Astrocyte (in vitro differentiated cells and primary cell): ENCODE measurements at places on chromosomes 6 and 20. TPM values are rescaled to one million over a fixed set of nuclear protein-coding genes. Genes with fewer than 3 reads are reported as not detected.

NR2E1 gene
- total RNA-seq: not detected in 2 replicates

BPIFA1 gene
- total RNA-seq: not detected in 2 replicates

CLDN20 gene
- not detected in 2 replicates for total RNA-seq

ADGRF4 gene
- 1.2 and 1.4 TPM in 2 replicates for total RNA-seq

GRCh38 chr6:124052120-124052519 lies 248.5 kb downstream of the NKAIN2 start:
- H3K27me3 ChIP-seq: no peaks in the 10 kb centered on the region
- DNase-seq: no peak
- H3K27ac ChIP-seq: no peak overlapping the region
- H3K4me3 ChIP-seq: no peak overlapping the region
- H3K4me1 ChIP-seq: no peaks in the 10 kb centered on the region

DNA sequence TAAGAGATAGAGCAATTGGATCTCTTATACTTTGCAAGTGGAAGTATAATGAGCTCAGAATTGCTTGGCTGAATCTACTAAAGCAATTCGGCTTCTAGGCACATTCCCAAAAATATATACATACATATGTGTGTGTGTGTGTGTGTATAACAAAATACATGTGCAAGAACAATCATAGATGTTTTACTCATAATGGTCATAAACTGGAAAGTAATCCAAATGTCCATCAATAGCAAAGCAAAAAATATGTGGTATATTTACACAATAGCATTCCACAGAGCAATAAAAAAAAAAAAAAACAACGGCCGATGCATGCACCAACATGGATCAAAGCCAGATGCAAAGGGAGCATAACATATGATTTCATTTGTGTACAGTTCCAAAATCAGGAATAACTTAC lies 707.9 kb downstream of the RFPL4B start:
- H3K4me1 ChIP-seq: peaks cover 11% of the 10 kb centered on the region
- H3K27ac ChIP-seq: no peak overlapping the region
- H3K27me3 ChIP-seq: no peaks in the 10 kb centered on the region
- no peak for DNase-seq

- no peak for DNase-seq
- H3K27ac ChIP-seq: no peak overlapping the region
- H3K36me3 ChIP-seq: peaks cover 19% of the 10 kb centered on the region
These were observed 8.8 kb downstream of the CEP43 start for GRCh38 chr6:167007985-167008384.

- no peaks in the 10 kb centered on the region for H3K4me1 ChIP-seq
- H3K4me3 ChIP-seq: no peak overlapping the region
- no peak for DNase-seq
- H3K27me3 ChIP-seq: no peaks in the 10 kb centered on the region
- no peaks in the 10 kb centered on the region for H3K36me3 ChIP-seq
These were observed 435.0 kb downstream of the PTPRT start for GRCh38 chr20:42754706-42755105.

DNA sequence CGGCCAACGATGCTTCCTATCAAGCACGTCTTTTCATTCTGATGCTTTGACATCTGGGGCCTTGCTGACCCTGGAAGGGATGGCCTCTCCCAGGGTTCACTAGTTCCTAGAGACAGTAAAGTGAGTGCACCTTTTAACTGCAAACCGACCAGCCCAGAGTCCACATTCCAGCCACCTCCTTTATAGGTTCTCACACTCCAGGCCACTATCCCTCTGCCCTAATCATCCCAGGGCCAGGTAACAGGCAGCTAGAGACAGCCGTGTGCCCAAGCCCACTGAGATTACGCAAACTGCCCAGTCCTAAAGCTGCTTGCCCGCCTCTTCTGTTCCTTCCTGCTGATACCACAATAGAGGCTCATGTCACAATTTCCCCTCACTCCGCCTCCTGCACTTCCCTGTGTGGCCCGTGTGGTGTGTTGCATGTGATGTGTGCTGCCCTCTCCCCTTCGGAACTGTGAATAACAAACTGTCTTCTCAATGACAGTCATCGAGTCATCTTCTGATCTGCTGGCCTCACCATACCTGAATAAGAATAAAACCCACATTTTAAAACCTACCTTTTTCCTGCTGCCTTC lies 123.7 kb upstream of the EXOC2 start:
- H3K27ac ChIP-seq: no peak overlapping the region
- DNase-seq: no peak
- H3K27me3 ChIP-seq: no peaks in the 10 kb centered on the region
- no peaks in the 10 kb centered on the region for H3K4me1 ChIP-seq

DNA sequence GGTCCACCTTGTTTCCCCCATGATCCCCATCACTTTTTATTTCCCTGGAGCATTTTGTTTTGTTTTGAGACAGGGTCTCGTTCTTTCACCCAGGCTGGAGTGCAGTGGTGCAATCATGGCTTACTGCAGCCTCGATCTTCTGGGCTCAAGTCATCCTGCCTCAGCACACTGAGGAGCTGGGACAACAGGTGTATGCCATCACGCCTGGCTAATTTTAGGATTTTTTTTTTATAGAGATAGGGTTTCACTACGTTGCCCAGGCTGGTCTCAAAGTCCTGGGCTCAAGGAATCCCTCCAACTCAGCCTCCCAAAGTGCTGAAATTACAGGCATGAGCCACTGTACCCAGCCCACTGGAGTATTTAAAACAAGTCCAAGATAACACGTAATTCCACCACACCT lies 179.9 kb downstream of the PREX1 start:
- no peak overlapping the region for H3K27ac ChIP-seq
- no peaks in the 10 kb centered on the region for H3K4me1 ChIP-seq
- H3K36me3 ChIP-seq: no peaks in the 10 kb centered on the region
- DNase-seq: no peak
- H3K4me3 ChIP-seq: no peak overlapping the region
- no peaks in the 10 kb centered on the region for H3K27me3 ChIP-seq

DNA sequence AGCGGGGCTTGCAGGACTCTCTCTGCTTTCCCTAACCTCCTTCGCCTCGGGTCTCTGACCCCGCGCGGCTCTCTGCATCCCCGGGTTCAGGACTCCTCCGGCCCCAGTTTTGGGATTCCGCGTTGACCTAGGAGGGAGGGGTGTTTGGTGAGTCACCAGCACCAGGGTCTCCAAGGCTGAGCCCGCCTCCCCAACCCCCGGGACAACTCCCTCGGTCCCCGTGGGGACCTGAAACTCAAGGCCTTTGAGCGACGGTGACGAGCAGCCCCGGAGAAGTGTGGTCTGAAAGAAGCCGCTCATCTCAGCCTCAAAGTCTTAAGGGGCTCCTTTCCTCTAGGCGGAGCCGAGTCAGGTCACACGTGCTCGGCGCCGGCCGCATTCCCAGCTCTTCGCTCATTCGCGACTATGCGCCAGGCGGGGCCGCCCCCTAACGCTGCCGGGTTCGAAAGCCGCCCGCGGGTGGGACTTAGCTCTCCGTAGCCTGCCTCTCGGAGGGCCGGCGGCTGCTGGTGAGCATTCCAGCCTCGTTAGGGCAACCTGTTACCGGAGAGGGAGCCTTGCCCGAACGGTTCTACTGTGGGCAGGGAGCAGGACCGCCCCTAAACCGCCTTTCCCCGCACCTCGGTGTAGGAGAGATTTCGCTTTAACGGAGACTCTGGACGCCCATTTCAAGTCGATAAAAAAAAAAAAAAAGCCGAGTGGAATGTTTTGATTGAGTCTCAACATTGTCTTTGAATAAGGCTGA lies 3.0 kb upstream of the PRDM13 start:
- peaks cover 94% of the 10 kb centered on the region for H3K27me3 ChIP-seq
- peak; percentile 6 for DNase-seq
- H3K4me1 ChIP-seq: peaks cover 4% of the 10 kb centered on the region
- H3K36me3 ChIP-seq: no peaks in the 10 kb centered on the region
- no peak overlapping the region for H3K27ac ChIP-seq

- H3K27ac ChIP-seq: no peak overlapping the region
- no peaks in the 10 kb centered on the region for H3K36me3 ChIP-seq
- no peaks in the 10 kb centered on the region for H3K4me1 ChIP-seq
- DNase-seq: no peak
These were observed 74.5 kb downstream of the FOXF2 start for GRCh38 chr6:1463751-1464426.

DNA sequence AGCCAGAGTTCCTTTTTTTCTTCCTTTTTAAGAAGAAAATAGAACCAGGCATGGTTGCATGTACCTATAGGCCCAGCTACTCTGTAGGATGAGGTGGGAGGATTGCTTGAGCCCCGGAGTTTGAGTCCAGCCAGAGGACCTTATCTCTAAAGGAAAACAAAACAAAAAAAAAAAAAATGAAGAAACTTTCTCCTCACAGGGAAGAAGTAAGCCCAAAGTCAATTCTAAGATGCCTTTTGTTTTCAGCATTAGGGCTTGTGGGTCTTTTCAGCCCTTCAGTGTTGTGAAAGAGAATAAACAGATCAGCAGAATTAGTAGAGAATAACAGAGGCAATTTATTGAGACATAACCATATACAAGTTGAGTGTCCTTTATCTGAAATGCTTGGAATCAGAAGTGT lies 26.8 kb downstream of the ZNF451 start:
- no peaks in the 10 kb centered on the region for H3K36me3 ChIP-seq
- H3K27ac ChIP-seq: no peak overlapping the region
- H3K27me3 ChIP-seq: no peaks in the 10 kb centered on the region
- no peak overlapping the region for H3K4me3 ChIP-seq

- no peaks in the 10 kb centered on the region for H3K27me3 ChIP-seq
- peaks cover 18% of the 10 kb centered on the region for H3K4me1 ChIP-seq
- no peak overlapping the region for H3K4me3 ChIP-seq
These were observed 187.1 kb upstream of the TCF21 start for GRCh38 chr6:133701633-133702331.

GRCh38 chr6:13354331-13355042 lies 26.1 kb upstream of the TBC1D7 start:
- H3K36me3 ChIP-seq: no peaks in the 10 kb centered on the region
- no peaks in the 10 kb centered on the region for H3K27me3 ChIP-seq
- H3K27ac ChIP-seq: peak overlapping the region; percentile 83
- H3K4me1 ChIP-seq: peaks cover 47% of the 10 kb centered on the region
- DNase-seq: peak; percentile 89

DNA sequence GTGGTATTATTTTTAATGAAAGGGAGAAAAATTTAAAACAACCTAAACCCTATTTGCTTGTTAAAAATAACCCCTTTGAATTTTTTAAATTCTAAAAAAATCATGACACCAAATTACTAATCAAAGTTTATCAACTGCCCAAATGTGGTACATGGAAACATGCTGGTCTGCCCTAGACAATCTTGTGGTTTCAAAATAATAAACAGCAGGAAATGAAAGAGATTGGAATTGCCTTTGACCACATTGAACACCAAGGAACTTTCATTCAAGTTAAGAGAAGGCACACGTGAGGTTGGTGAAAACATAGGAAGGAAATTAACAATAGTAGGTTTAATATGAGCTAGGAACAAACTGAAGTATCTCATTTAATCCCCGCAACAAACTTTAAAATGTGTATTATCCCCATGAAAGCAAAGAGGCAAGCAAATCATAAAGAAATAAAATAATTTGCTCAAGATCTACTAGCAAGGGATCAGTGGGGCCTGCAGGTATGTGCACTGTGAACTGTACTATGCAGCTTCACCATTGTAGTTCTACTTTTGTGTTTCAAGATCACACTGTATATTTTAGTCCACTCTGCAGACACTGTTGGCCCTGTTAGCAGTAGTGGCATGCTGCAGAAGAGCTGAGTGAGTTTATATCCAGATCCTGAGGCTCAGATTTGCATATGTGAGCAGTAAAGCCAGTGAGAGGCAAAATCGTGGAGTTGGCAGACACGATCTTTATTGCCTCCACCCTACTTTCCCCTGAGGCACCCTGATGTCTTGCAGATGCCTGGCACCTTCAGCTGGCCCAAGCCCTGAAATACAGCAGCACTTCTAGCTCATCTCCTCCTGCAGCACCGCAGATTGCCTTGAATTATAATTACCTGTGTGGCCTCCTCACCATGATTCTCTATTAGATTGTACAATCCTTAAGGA lies 157.8 kb upstream of the TENT5A start:
- H3K4me1 ChIP-seq: no peaks in the 10 kb centered on the region
- H3K27ac ChIP-seq: no peak overlapping the region
- no peaks in the 10 kb centered on the region for H3K27me3 ChIP-seq
- no peaks in the 10 kb centered on the region for H3K36me3 ChIP-seq

DNA sequence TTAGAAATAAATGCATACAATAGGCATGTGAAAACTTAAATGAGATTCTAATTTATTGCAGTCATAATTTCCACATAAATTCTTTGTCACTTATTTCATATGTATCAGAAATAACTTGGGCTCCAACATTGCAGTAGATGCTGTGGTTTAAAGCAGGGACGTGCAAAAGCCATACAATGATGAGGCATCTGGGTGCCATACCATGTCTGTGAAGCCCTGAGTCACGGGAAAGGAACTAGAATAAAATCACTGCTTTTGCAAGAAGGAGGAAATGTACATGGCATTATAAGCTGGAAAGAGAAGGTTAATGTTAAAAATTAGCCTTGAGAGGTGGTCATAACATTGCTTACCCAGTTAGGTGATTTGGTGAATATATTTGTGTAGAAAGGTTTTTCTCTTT lies 180.4 kb downstream of the SASH1 start:
- peaks cover 4% of the 10 kb centered on the region for H3K36me3 ChIP-seq
- DNase-seq: peak; percentile 87
- no peak overlapping the region for H3K4me3 ChIP-seq
- peaks cover 50% of the 10 kb centered on the region for H3K4me1 ChIP-seq

- no peaks in the 10 kb centered on the region for H3K36me3 ChIP-seq
- no peak overlapping the region for H3K27ac ChIP-seq
- H3K27me3 ChIP-seq: no peaks in the 10 kb centered on the region
- DNase-seq: peak; percentile 19
- no peaks in the 10 kb centered on the region for H3K4me1 ChIP-seq
These were observed 63.9 kb downstream of the FHL5 start for GRCh38 chr6:96626759-96627364.

DNA sequence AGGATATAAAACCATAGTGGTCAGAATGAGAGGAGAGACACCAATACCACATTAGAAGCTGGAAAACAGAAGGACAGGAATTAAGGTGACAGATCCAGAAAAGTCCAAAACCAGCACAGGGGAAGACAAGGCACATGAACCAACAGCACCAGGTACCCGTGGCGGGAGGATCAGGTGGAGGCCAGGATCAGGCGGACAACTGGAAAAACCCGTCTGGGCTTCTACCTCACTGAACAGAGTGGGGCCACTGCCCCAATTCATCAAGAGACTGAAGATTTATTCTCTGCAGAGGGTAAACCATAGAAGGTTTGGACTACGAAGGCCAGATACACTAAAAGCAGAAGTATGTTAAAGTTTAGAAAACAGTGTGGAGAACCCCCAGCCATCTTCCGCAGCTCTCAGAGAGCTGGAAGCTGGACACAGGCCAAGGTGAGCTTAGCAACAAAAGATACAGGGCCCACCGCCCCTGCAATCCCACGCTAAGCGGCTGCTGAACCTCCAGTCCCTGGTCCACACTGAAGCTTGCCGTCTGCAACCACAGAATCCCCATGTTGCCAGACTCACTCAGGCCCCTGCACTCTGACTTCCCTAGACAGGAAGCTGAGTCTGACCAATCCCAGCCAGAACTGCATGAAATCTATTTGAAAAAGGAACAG lies 29.9 kb downstream of the ABHD12 start:
- peak overlapping the region; percentile 3 for H3K4me3 ChIP-seq
- peak; percentile 83 for DNase-seq
- H3K4me1 ChIP-seq: peaks cover 18% of the 10 kb centered on the region
- H3K27ac ChIP-seq: peak overlapping the region; percentile 74
- no peaks in the 10 kb centered on the region for H3K36me3 ChIP-seq
